Tibial nerve (tissue), 4 donors: ENCODE measurements at places on chromosomes 7 and 10. TPM values are rescaled to one million over a fixed set of nuclear protein-coding genes. Genes with fewer than 3 reads are reported as not detected.

GRCh38 chr7:43058271-43059066 is 54.0 kb upstream of the HECW1 start:
- no peaks in the 10 kb centered on the region for H3K36me3 ChIP-seq
- no peak overlapping the region for H3K4me3 ChIP-seq
- no peaks in the 10 kb centered on the region for H3K27me3 ChIP-seq
- DNase-seq, result no peak
- H3K27ac ChIP-seq, result no peak overlapping the region

DNA sequence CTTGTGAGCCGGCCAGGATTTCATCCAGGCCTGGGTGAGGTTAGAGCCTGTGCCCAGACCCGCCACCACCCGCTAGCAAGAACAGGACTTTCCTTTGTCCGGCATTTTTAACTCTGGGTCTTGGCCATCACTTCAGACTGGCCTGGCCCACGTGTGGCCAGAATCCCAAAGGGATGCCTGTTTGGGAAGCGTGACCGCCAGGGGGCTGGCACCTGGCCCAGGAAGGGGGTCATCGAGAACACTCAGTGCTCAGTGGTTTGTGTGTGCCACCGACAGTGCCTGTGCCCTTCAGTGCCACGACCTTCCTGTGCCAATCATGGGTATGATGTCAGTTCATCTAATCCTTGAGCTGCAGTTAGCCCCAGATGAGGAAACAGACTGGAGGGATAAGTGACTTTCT is 85.0 kb downstream of the ZMIZ1 start:
- DNase-seq, result no peak
- no peaks in the 10 kb centered on the region for H3K36me3 ChIP-seq
- H3K27me3 ChIP-seq, result no peaks in the 10 kb centered on the region
- no peak overlapping the region for H3K4me3 ChIP-seq

GRCh38 chr10:80582286-80582960 is 44.7 kb downstream of the SH2D4B start:
- H3K27me3 ChIP-seq, result no peaks in the 10 kb centered on the region
- no peak overlapping the region for H3K27ac ChIP-seq
- no peaks in the 10 kb centered on the region for H3K36me3 ChIP-seq
- H3K4me1 ChIP-seq, result no peaks in the 10 kb centered on the region
- DNase-seq, result no peak

The ITPRID1 gene
- not detected for total RNA-seq

The ANXA8L1 gene
- total RNA-seq, result not detected
